Osteoblast (primary cell): ENCODE measurements at places on chromosomes 3 and 15.
A peak's percentile ranks its signal among the peaks of the same experiment; 100 is the strongest.

- peak; percentile 27 for DNase-seq
These were observed 28.5 kb upstream of the SLC6A6 start for GRCh38 chr3:14373753-14374376.

DNA sequence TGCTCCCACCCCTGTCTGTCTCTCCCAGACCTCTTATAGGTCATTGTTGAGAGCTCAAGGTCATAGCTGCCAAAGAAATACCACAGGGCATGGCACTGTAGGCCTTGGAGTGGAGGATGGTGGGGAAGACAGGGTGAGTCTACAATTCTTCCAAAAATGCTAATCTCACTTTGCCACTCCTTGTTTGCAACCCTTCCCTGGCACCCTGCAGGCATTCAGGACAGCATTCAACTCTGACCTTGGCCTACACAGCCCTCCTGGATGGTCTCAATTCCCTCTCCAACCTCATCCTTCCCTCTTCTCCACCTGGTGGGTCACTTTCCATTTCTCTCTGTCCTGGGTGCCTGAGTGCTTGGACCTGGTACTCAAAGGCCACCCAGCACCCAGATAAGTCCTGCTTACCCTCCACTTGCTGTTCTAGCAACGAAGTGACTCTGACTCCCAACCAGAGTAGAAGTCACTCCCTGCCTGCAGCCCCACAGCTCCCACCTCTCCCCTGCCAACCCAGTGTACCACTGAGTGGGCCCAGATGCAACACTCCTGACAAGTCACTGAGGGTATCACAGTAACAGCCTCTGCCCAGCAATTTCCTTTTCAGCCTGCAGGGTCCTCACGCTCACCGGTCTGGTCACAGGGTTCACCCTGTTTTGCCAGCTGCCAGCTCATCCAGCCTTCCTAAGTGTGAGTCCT lies 36.6 kb downstream of the AMOTL2 start:
- no peak for DNase-seq

GRCh38 chr3:185959609-185960521 lies 22.1 kb upstream of the TRA2B start:
- peak; percentile 87 for DNase-seq

GRCh38 chr3:146839727-146840375 lies 234.7 kb upstream of the PLSCR5 start:
- no peak for DNase-seq

- no peak for DNase-seq
These were observed 215.1 kb upstream of the MLF1 start for GRCh38 chr3:158355623-158356588.
